Activated T-helper 1 cell treated with anti-CD3 and anti-CD28 coated beads, Interleukin-12 subunit alpha, Interleukin-12 subunit beta, Interleukin-2, Interleukin-4 antibody, amounts not matched to agents 30 ng/mL and 10 ng/mL and 1 ng/mL, durations not matched to agents 14 hours and 24 hours and 36 hours (primary cell): ENCODE measurements at places on chromosomes 5 and 9. TPM values are rescaled to one million over a fixed set of nuclear protein-coding genes. Genes with fewer than 3 reads are reported as not detected.

The TRPM6 gene
- total RNA-seq, result 0.02 and 0.05 TPM in 2 replicates

The CDC14B gene
- total RNA-seq, result 1.1 and 1.4 TPM in 2 replicates

The F2RL2 gene
- not detected in 2 replicates for total RNA-seq

The ALDOB gene
- not detected in 2 replicates for total RNA-seq

GRCh38 chr5:113204525-113205161 lies 228.0 kb downstream of the DCP2 start:
- no peak for DNase-seq

DNA sequence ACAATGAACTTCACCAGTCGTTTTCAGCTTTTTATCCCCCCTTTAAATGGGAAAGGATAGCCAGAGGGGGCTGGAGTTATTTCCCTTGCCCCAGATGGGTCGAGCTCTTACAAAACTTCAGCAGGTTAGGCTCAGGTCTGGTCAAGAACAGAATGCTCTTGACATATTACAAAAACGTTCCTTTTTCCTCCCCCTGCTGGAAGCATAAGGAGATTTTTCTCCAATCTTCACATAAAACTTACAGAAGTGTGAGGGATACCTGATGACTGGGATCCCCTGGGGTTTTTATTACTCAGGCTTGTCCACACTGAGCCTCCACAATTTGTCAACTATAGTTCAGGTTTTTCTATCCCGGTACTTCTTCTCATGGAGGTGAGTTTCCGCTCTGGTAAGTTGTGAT lies 60.8 kb downstream of the CSF2 start:
- no peak for DNase-seq

- no peak for DNase-seq
Observed at GRCh38 chr5:139669662-139670368, 21.7 kb downstream of the CXXC5 start.

DNA sequence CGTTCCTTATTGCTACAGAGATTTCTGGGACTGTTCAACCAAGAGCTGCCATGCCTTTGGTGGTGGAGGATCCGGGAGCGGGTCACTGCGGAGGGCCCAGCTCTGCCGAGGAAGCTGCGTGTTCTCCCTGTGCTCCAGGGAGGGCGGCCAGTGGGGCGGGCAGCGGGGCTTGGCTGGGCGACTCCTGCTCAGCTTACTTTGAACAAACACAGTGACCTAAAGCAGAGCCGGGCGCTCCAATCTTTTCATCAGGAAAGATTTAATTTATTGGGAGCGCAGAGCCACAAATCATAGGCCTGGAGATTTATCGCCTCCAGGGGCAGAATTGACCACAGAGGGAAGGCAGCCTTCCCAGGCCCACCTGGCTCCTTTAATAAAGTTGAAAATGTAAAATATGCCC lies 27.7 kb downstream of the LHX3 start:
- DNase-seq, result no peak

- no peak for DNase-seq
Observed at GRCh38 chr5:17326600-17327037, 109.2 kb downstream of the BASP1 start.

DNA sequence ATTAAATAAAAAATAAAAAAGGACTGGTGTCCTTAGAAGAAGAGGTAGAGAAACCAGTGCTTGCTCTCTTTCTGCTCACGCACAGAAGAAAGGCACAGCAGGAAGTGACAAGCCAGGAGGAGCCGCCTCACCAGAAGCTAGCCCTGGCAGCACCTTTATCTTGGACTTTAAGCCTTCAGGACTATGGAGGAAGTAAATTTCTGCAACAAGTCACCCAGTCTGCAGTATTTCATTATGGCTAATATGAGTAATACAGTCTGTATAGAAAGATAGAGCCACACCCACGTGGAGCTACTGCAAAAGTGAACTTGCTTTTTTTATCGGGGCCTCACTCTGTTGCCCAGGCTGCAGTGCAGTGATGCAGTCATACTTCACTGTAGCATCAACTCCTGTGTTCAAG lies 68.4 kb downstream of the PDZD2 start:
- no peak for DNase-seq

DNA sequence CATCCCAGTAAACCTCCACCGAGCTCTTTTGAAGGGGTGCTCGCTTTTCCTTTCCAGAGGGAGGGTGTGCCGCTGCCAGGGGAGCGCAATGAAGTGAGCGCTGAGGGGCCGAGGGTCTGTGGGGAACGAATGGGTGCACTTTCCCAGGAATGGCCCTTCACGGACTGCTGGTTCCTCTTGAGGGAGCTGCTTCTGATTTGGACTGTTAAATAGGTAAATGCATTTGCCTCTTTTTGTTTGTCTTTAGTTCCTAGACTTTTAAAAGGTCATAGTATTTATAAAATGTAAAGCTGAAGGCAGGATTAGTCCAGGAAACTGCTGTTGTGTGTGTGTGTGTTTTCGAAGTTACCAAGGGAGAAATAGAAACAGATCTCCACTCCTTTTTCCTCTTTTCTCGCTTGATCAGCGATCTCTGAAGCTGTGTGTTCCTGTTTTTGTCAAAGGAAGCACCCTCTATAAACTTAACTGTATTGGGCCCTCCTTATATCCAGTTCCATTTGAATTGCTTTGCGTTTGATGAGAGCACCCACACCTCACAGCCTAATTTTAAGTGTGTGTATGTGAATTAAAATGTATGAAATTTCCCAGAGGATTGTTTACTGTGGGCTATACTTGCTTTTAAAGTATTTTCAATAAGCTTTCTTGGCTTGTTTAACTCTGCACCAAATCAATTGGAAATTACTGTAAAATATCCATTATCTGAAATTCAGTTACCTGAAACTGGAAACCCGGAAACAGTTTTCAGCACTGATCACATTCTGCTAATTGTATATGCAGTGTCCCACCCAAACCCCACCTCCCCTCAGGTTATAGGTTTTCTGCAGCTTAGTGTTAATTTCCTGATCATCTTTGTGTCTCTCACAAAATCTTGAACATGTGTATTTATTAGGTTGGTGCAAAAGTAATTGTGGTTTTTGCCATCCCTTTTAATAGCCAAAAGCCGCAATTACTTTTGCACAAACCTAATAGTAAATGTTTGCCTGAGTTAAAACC lies 966 bp downstream of the SNX2 start:
- DNase-seq, result no peak

DNA sequence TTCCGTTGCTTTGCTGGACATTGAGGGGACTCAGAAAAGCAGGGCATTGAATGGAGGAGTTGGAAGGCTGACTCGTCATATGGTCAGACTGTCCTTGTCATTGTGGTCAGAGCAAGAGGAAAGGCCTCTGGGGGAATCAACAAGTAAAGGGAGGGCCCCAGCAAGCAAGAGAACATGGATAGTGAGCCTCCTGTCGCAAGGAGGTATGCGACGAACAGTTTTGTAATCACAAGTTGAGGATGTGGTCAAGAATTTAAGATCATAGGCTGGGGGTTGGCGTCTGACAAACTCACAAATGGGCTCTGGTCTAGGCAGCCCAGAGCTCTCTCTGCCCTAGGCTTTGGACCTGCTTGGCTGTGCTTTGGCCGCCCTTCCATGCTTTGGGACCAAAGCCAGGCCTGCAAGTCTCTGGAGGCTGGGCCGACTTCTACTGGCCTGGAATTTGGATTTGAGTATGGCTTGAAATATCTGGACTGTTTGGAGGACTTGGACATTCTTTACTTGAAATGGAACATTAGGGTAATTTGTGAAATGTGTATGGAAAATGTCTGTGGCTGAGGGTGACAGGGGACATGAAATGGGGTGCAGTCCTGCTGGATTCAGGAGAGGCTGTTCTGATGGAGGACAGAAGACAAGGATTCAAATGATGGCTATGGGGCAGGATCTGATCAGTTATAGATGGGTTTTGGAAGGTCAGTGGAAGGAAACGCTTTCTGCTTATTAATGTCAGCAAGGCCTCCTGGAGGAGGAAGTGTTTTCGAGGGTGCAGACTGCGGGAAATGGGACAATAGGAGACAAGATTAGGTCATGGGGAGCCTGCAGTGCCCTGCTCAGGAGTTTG lies 19.2 kb upstream of the NDST1 start:
- no peak for DNase-seq

DNA sequence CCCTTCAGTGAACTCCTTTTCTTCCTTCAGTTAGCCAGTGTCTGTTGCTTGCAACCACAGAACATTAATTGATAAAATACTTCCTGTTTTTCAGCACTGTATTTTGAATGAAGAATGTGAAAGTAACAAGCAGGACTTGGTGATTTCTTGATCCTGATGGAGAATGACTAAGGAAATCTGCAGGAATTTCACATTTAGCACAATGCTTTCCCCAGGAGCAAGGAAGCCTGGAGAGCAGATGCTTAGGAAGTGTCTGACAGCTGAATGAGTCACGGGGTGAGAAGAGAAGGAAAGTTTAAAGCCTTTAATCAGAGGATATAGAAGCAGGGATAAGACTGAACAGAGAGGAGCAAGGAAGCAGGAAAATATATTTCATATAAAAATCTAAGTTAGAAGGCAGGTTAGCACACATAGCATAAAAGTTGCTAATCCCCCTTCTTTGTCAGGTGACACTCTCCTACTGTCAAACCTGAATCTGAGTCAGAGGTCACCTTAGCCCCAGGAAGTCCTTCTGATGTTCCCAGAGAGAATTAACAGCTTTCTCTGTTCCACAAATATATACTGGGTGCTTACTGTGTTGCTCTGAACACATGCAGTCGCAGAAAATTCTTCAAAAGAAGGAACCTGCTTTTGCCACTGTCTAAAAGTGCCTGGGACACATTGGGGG lies 59.7 kb downstream of the GNA14 start:
- DNase-seq, result no peak

DNA sequence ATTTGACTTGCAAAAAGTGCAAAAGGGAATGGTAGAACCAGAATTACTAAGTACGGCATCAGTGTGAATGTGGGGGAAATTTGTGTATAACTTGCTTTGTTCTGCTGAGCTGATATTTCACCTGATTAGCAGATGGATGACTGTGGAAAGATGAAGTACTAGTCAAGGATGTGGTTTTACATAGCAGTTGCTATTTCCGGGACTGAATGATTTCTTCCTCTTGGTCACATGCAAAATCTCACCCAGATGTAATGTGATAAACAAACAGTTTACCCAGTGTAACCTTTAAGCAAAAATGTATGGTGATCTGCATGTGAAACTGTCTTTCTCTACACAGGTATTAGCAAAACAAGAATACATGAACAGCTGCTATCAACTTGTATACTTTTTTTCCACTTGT lies 46.1 kb downstream of the DCP2 start:
- DNase-seq, result peak; percentile 27

- no peak for DNase-seq
Observed at GRCh38 chr9:37331871-37332270, 90.6 kb upstream of the GRHPR start.

- no peak for DNase-seq
Observed at GRCh38 chr9:12874395-12874794, 99.6 kb downstream of the LURAP1L start.

DNA sequence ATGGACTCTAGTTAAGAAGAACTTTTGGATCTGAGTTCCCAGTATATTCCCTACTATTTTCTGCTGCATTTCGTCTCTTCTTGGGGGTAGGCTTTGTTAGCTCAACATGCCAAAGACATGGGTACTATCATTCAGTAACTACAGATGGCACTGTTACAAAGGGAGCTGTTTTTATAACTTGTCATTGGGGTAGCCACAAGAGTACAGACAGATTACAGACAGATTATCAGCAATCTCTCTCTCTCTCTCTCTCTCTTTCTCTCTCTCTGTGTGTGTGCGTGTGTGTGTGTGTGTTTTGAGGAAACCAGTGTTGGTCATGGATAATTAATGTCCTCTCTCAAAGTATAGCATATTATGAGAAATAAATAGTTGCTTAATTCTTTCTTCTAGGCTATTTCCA lies 116.1 kb downstream of the WDR70 start:
- no peak for DNase-seq

DNA sequence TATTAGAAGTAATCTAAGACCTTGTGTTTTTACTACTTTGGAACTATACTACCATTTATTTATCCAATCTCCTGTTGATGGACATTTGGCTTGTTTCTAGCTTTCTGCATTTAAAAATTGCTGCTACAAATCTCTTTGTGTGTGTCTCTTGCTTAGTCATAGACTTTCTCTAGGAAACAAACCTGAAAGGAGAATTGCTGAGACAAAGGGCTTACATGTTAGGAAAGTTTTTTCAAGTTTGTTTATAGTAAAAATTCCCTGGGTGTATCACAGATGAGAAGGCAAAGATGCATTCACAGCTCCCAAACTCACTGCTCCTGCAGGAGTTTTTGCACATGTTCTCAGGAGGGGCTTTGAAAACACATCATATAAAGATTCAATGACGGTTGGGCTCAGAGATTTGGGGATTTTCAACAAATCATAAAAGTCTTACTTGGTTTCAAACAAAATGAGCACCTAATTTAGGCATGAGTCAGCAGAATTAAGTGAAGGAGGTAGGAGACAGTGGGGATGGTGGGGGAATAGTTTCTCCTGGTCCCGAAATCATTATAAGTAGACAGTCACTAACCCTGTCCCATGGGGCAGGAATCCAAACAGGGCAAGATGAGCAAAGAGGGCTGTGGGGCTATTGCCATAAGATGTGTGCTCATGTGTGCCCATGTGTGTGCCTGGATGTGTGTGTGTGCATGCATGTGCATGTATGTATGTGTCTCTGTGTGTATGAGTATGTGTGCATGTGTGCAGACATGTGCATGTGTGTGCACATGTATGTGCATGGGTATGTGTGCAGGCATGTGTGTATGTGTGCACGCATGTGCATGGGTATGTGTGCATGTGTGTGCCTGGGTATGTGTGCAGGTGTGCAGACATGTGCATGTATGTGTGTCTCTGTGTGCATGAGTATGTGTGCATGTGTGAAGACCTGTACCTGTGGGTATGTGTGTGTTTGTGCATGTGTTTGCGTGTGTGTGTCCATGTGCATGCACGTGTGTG lies 43.4 kb upstream of the S1PR3 start:
- DNase-seq, result no peak

- DNase-seq, result no peak
Observed at GRCh38 chr5:141641634-141642267, 5.0 kb downstream of the RELL2 start.

DNA sequence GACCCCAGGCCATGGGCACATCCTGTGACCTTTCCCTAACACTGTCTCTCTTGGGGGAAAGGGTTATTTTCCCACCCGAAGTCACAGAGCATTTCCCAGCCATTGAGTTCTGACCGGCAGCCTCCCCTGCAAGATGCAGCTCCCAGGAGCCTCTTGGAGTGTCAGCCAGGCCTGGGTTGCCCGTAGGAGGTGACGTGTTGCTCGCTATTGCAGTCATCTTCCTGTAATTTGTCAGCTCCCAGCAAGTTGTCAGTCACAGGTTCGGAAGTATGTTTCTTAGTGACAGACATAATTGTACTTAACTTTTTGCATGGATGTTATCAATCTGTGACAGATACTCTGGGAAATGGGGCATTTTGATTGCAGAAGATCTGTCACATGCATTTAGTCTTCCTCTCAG lies 74.5 kb downstream of the MVB12B start:
- no peak for DNase-seq

DNA sequence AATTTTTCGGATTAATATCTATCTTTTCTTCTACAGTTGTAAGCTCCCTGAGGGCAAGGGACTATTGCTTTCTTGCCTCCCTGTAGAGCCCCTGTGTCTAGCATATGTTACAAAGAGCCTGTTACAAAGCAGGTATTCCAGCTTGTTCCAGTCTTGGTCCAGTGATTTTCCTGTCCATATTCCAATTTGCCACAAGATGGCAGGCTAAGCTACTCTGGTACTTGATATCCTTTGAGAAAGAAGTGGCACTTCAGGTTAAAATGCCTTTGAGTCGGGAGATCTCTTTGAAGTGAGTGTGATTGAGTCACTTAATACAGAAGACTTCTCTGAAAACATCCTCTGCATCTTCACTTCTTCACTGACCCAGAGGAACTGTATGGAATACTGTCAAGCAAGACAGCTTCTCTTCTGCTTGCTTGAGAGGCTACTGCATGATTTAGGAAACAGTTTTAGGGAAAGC lies 24.5 kb downstream of the CAVIN4 start:
- no peak for DNase-seq
